Common myeloid progenitor, CD34-positive (primary cell): ENCODE measurements at places on chromosomes 3 and 15.

DNA sequence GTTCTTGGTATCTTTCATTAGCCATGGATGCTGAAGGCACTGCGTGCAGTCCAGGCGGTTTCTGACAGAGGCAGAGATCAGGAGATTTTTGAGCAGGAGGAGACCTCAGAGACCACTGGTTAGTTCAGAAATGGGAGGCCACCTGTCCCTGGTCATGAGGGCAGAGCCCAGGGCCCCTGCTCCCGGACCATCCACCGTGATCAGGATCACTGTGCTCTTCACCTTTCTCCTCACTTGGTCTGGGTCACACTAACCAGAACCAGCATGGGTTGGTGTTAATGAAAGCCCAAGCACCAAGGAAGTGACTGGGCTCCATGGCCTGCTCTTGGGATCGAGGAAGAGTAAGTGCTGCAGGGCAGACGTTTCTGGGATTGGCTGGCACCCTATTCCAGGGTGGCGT, 42.0 kb upstream of the HACD2 start:
- no peak for DNase-seq

- no peak for DNase-seq
Measured at GRCh38 chr3:14216257-14217048, 37.8 kb downstream of the LSM3 start.

GRCh38 chr3:136817448-136817847, 1.5 kb upstream of the SLC35G2 start:
- DNase-seq: no peak

- no peak for DNase-seq
Measured at GRCh38 chr3:149114458-149114857, 15.0 kb upstream of the HPS3 start.

- DNase-seq: no peak
Measured at GRCh38 chr3:42734263-42734860, 31.8 kb upstream of the HHATL start.

DNA sequence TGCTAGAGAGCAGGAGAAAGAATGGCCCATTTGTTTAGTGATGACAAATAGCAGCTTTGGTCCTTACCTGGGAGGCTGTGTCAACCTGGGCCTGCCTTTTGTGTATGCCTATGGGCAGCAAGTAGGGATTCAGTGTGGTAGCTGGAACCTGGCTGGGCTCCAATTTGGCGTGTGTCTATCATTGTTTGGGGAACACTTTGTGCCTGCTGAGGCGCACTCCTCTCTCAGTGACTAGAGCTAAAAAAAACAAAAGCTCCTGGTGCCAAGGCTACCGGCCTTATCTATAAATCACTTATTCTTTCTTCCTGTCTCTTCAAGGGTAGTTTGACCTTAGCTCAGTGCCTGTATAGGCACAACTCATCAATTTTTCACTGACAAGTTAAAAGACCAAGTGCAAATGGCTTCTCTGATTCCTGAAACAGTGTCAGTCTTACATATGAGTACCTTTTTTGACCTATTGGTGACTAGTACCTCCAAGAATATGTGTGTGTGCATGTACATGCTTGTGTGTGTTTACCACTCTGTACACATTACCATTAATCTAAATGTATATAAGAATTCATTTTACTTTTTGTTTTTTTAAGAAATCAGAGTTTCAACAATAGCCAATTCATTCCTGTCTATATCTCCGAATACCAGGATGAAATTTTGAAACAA, 54.6 kb downstream of the GMNC start:
- DNase-seq: no peak

- no peak for DNase-seq
Measured at GRCh38 chr3:137807998-137808397, 43.9 kb downstream of the SOX14 start.

DNA sequence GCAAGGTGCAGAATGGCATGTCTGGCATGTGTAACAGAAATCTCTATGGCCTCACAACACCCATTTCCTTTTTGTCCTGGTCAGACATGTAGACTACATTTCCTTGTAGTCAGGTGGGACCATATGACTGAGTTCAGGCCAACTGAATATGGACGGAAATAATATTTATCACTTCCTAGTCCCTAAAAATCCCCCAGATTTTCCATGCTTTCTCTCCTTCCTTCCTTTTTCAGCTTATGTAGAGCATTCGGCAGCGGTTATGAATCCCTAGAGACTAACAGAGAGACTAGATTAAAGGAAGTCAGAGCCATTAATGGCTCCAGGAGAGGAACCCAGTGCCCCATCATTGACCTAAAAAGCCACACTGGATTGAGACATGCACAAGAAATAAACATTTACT, 35.8 kb downstream of the SLC9A9 start:
- no peak for DNase-seq

GRCh38 chr3:150588027-150588830, 14.9 kb upstream of the SELENOT start:
- no peak for DNase-seq

DNA sequence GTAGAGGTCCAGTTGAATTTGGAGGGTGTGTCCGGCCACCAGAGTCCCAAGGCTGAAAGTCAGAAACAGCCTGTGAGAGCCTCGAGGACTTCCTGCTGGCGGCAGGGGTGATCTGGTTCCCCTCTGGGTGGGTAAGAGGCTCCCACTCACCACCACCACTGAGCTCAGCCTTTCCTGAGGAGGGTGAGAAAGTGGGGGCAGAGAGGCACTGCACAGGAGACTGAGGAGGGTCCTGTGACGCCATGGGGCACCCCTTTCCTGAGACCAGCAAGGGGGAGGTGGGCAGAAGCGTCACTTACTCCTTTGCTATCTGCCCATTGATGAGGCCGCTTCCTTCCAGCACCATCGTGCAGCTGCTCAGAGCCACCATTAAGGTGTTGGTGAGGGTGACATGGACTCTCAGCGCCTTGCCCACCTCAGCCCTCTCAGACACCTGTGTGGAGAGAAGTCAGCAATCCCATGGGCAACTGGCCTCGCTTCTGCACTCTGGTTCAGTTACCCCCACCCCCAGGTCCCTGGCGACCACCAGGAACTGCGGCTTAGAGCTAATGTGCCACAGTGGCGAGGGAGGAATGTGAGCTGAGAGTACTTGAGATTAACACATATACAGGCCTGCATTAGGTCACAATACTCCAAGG, 10.0 kb upstream of the TGM5 start:
- no peak for DNase-seq
